ENCODE measurements at places on chromosomes 6 and 20.

DNA sequence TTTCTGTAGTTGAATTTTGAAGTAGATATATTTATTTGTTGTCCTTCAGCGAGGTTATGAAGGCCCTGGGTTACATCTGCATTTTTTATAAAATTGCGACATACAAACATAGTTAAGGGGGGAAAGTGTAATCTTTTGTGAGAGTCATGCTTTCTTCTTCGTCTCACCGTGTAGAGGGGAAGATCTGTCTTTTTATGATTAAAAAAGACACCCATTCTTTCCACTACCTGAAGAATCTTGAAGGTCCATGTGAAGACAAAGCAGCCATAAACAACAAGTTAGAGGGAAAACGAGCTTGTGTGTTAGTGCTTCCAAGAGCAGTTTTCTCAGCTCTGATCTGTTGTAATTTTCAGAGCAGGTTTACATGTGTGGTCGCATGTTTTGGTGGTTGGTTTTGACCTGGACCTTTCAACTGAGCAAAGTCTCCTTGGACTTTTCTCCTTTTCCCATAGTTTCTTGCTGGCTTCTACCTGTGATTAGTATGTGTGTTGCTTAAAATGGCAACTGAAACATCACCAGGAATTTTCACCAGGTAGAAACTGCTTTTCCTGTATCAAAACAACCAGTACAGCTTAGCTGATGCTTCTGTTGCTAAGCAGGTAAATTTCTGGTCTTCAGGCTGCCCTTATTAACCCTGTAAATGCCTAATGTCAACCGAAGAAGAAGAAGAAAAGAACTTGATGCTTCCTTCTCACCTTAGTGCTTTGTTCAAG is 37.3 kb downstream of the RREB1 start:
- no peak for DNase-seq

DNA sequence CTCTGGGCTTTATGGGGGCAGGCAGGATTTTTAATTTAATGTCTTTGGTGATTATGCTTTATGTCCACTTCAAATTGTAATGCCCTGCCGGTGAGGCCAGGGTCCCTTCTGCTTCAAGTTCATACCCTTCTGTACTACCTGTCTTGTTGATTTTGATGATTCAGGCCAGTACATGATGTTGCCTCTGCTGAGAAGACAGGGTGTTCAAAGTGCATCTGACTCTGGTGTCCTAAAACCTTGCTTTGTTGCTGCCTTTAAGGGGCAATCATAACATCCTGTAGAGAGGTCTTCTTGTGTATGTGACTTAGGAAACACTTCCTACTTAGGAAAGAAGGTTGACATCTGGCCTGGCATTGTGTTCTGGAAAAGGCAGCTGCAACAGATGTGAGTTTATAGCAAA is 113.2 kb downstream of the TMEM170B start:
- peak; percentile 21 for DNase-seq

DNA sequence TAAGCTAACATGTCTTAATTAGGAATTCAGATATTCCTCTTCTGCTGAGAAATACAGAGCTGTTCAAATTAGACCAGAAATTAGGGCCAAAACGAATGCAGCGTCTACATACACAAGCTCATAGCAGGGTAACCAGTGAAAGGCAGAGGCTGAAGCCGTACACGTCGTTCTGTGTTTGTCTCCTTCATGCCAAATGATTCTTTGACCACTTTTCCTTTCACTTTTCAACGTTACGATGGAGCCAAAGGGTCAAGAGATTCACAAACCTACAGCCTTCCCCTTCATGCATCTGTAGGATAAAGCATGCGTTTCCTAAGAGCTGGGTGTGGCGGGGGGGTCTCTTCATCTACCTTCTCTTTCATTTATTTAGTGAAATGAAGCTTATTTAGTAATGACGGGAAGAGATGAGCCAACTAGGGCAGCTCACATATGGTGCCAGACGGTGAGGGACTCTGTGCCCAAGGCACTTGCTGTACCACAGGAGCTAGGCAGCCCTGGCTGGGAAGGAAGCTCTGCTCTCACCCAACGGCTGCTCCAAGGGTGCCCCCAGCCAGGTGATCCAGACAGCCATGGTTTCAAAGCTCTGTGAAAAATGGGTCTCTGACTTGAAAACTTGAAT is 178.0 kb downstream of the ATXN1 start:
- no peak for DNase-seq

DNA sequence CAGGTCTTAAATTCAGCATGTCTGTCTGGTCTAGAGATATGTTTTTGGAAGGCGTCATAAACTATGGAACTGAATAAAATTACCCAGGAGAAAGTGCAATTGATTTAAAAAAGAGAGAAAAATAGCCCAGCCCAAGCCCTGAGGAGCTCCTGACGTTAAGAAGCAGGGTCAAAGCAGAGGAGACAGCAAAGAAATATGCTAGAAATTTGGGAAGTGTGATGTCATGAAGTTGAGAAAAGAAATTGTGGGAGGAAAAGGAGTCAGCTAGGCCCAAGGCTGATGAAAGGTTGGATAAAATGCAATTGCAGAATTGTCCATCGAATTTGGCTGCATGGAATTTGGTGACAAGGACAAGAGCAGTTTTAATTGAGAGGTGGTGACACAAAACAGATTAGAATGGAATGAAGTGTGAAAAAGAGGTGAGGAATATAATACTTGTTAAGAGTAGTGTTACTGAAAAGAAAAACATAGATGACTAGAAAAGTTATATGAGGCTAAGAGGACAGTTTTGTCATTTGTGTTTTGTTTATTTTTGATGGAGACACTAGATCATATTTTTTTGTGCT is 381.6 kb downstream of the LAMA2 start:
- no peak for DNase-seq

DNA sequence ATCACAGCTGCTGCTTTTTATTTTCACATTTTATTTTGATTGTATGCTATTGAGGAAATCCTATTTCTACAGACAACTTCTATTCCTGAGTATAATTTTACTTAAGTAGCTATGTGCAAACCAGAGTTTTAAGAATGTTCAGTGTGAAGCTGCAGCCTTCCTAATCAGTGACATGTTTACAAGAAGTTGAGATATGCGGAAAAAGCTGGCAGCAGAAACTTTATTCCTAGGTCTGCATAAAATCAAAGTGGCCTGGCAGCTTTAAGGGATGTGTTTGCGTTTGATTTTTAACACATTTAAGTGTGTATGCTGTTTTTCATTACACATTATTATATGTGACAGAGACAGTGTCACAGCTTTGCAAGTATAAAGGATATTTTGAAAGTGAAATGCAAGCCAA is 26.3 kb downstream of the MAPK14 start:
- DNase-seq, result no peak

- no peak for DNase-seq
Measured at GRCh38 chr6:155301867-155302266, 12.4 kb downstream of the TFB1M start.

DNA sequence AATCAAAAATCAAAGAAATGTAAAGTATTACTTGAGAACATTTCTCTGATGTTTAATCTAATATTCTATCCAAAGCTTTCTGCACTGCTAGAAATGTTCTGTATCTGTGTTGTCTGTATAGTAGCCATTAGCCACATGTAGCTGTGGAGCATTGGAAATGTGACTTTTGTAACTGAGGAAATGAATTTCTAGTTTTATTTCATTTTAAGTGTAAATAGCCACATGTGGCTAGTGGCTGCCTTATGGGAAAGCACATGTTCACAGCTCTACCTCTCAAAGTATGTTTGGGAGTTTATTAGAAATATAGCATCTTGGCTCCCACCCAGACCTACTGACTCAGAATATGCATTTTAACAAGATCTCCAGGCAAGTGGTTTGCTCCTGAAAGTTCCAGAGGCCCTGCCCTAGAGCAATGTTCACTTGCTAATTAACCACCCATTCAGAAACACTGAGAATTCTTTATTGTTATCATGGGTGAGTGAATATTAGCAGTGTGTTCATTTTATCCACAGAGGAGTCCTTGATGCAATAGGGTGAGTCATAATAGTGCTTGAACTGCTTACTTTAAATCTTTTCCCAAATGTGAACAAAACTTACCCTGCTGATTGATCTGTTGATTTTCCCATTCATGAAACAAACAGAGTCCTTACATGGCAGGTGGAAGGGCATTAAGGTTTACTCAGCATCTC is 282.7 kb downstream of the PLCB1 start:
- no peak for DNase-seq

- no peak for DNase-seq
Measured at GRCh38 chr6:132017942-132018341, 66.8 kb upstream of the CCN2 start.

DNA sequence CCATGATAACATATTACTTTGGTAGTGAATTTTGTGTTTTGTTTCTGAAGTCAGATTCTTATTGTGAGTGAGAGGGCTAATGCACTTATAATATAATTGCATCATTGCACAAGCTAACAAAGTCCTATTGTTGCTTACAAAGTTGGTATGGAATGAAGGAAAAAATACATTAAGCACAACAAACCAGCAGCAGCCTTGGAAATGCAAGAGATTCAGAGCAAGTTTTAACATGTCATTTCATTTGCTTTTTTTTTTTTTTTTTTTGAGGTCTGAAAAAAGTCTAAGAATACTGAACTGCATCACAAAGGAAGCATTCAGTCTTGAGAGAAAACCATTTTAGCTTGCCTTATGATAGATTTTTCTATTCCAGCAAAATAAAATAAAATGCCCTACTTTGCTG is 57.6 kb downstream of the PLCB4 start:
- DNase-seq, result no peak
